ENCODE measurements at places on chromosomes 16 and 17.

GRCh38 chr16:57556941-57557541, 14.6 kb downstream of the ADGRG5 start:
- DNase-seq = no peak

GRCh38 chr17:27218719-27219488, 75.0 kb upstream of the WSB1 start:
- DNase-seq = no peak

DNA sequence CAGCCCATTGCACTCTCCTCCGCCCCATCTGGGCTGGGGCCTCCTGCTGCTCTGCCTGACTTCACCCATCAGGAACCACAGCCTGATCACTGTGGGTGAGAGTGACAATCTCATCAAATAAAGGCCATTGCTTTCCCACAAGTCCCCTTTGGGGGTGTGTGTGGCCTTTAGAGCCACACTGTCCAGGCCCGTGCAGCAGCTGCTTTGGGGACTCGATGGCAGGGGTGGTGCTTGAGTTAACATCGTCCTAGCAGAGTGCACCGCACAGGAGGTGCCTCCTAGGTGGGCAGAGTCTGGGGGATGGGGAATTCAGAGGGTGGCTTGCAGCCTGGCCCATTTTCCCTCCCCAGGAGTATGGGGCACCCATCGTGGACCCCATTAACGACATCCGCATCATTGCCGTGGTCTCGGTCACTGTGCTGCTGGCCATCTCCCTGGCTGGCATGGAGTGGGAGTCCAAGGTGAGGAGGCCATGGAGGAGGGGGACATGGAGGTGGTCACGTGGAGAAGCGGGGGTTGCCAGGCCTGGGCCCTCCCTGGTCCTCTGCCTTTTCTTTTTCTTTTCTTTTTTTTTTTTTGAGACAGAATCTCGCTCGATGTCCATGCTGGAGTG, 5.4 kb downstream of the SLC12A3 start:
- no peak for DNase-seq

- DNase-seq = no peak
Observed at GRCh38 chr17:72763981-72764380, 328.5 kb downstream of the SLC39A11 start.

- DNase-seq = no peak
Observed at GRCh38 chr16:83579027-83579426, 228.8 kb upstream of the HSBP1 start.

DNA sequence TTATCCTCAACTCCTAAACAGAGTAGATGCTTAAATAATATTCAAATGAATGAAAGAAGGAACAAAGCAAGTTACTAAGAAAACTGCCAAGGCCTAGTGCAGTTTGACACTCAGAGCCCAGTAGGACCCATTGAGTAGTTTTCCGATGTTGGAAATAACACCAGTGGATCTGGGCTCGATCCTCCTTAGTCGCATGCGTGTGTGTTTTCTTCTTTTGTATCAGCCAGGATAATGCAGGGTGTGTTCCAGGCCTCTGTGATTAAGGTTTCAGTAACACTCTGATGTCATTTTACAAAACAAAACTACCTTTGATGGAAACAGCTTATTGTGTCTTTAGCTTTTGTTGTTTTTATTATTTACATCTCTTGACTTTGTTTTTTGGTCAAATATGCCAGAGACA, 24.5 kb downstream of the KSR1 start:
- DNase-seq = no peak

GRCh38 chr17:16911141-16911937, 60.6 kb downstream of the TNFRSF13B start:
- no peak for DNase-seq

GRCh38 chr16:20004931-20005330, 68.8 kb downstream of the GPR139 start:
- no peak for DNase-seq

DNA sequence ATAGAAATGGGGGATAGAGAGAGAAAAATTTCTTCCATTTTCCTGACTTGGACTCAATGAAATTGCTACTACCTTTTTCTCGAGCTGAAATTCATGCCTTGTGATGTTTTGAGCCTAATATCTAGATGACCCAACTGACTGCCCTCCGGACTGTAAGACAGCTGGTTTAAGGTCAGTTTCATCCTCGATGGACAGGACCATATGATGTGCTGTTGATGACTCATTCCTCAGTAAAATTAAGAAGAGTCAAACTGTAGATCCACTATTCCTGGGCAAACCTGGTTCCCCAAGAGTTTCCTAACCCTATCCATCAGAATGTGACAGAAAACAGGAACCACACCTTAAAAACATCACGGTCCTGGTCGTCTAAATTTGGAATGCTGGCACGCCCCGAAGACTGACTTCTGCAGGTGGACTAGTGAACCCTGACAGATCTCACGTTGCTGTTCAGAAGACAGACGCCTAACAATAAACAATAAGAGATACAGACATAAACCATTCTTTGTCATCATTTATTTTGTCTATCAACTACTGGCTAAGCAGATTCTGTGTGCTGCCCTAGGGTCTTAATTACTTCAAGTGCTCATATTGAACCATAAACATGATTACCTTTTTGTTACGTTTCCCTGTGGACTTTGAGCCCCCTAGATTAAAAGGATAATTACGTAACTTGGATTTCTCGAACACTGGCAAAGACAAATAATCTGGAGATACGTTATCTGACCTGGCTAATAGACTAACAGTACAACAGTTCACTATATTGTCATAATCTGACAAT, 45.1 kb upstream of the NOS2 start:
- DNase-seq = no peak

DNA sequence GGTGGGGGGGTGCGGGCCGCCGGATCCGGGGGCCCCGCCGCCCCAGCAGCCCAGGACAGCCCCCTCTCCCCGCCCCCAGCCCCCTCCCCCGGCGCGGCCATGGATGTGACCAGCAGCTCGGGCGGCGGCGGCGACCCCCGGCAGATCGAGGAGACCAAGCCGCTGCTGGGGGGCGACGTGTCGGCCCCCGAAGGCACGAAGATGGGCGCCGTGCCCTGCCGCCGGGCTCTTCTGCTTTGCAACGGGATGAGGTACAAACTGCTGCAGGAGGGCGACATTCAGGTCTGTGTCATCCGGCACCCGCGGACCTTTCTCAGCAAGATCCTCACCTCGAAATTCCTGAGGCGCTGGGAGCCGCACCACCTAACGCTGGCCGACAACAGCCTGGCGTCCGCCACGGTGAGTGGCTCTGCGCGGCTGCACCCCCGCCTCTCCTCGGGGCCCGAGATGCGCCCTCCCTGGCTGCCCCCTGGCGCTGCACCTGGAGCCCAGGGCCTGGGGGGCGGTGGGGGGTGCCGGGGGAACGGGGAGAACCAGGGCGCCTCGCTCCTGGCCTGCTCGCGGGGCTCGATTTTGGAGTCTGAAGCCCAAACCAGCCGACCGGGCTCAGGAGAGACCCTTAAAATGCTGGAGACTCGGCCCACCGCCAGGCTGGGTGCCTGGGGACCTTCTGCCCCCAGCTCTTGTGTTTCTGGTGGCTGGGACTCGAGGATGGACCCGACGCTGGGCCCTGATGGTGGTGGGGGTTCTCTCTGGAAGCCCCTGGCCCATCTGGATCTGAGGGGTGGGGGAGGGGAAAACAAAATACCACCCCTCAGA, 744 bp downstream of the CMIP start:
- no peak for DNase-seq

GRCh38 chr17:78717431-78717980, 64.6 kb downstream of the CYTH1 start:
- no peak for DNase-seq

DNA sequence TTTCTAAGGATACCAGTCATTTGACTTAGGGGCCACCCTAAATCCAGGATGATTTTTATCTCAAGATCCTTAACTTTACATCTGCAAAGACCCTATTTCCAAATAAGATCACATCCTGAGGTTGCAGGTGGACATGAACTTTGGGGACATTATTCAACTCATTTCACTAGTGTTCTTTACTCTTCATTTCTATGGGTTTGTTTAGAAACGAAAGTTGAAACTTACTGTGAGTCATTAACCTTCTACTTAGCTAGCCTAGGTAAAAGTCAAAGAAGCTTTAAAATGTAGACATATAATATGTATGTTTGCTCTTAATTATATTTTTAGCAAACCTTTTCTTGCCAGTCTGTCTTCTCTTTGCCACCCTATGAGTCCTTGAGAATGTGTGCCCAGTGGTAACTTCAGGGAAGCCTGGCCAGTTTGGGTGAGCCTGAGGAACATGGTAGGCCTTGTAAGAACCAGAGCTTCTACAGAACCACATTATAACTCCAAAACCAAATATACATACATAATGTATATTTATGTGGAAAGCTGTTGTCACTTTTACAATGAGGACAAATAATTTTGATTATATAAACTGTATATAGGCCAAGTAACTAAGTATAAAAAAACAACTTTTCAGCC, 38.4 kb downstream of the BPTF start:
- no peak for DNase-seq

- DNase-seq = no peak
Observed at GRCh38 chr17:16322636-16323035, 30.6 kb downstream of the CENPV start.

DNA sequence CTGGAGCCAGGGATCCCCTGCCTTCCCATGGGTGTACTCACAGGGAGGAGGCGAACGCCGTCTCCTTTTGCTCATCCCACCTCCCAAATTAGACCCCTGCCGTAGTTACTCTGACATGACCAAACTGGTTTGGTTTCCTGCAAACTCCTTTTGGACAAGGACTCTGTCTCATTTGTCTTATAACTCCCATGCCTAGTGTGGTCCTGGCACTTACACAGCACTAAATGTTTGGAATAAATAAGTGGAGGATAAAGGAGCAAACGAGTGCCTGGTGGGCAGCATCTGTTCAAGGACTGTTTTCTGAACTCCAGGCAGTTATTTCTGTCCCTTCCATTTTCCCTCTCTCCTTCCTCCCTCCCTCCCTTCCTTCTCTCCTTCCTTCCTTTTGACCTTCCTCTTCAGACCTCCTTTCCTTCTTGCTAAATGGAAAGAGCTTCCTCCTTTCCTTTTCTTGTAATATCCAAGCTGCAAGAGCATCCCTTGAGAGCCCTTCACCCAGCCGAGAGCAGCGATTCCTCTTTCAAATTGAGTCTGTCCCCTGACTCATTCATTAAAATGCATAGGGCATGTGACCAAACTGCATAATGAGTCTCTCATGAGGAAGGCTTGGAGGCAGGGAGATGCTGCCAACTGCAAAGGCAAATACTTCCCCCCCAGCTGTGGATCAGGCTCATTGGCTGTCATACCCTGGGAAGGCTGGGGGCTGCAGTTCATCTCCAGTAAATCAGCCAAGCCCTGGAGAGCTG, 36.8 kb downstream of the CHD9 start:
- no peak for DNase-seq

DNA sequence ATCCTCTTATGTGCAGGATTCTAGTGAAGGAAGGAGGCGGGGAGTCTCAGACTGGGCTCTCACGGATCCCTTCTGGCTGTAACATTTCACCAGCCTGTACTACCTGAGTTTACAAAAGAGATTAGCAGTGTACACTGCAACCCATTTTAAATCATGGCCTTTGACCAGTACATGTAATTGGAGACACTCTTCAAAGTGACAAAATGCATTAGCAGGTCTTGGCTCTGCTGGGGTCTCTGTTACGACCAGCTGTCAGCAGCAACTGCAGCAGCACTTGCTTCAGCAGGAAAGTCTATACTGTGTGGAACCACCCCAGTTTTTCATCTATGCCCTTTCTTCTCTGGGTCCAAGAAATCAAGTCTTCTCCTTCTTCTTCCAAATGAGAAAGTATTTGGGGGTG, 322.8 kb upstream of the ASIC2 start:
- DNase-seq = no peak

DNA sequence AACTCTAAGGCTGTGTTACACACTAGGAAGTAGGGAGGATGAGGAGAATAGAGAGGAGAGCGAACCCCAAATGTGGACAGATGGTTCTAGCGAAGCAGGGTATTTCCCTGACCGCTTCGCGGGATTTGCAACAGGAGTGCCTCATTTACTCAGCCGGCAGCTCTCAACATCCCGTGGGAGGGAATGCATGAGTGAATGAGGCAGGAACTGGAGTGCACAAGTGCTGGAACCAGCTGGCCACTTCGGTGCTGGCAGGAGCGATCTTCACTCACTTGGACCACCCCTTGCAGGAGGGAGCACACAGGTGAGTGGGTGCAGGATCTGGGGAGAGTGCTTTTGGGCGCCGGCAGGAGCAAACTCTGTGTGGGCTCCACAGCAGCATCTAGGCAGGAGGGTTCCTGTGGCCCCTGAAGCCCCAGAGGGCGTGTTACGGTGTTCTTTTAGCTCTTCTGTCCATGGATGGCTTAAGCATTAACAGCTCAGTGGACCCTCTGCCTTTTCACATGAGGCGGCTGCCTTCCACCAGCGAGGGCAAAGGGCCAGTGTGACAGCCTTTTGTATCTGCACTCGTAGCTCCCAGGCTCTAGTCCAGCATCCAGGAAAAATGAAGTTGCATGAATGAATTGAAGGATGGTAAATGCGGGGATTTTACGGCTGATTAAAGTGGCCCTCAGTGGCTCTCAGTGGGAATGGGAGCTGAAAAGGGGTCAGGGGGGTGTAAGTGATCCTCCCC, 17.4 kb upstream of the ZNHIT3 start:
- DNase-seq = no peak

DNA sequence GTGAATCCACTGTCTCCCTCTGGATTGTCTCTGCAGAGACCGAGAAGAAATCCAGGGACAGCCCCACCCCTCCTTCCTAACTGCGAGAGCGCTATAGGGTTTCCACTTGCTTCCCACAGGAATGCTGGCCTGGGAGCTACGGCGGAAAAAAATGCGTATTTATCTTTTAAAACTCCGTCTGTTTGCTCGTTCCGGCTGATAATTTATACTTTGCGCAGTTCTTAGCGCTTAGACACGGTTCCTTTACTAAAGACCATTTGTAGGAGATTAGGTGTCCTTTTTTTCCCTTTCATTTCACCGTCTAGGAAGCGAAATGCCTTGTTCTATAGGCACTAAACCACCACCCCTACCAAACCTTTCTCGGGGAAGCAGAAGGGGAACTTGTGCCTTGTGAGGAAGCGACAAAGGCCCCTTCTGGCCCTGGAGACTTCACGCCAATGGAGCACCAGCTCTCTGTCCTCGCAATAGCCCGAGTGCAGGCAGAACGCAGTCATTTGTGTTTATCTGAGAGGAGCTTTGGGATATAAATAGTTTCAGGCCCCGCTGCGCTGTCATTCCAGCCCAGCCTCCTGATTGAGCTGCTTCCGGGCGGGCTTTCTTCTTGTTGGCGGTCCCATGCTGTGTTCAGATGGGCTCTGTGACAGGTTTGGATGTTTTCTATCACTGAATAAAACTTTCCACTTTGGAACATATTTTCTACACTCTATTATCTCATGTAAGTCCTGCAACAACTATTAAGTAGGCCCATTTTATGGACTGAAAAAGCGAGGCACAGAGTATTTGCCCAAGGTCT, 791 bp upstream of the SUPT4H1 start:
- DNase-seq = peak; percentile 17

- DNase-seq = no peak
Observed at GRCh38 chr16:63223851-63224250, 1187.6 kb upstream of the CDH8 start.

All from stimulated activated CD4-positive, alpha-beta T cell treated with anti-CD3 and anti-CD28 coated beads, Interleukin-2, amount 100 ng/mL, for 48 hours (primary cell).